ENCODE measurements at places on chromosomes 4 and X.
A peak's percentile ranks its signal among the peaks of the same experiment; 100 is the strongest.

- no peak for DNase-seq
Measured at GRCh38 chr4:94803181-94803580, 45.4 kb downstream of the BMPR1B start.

DNA sequence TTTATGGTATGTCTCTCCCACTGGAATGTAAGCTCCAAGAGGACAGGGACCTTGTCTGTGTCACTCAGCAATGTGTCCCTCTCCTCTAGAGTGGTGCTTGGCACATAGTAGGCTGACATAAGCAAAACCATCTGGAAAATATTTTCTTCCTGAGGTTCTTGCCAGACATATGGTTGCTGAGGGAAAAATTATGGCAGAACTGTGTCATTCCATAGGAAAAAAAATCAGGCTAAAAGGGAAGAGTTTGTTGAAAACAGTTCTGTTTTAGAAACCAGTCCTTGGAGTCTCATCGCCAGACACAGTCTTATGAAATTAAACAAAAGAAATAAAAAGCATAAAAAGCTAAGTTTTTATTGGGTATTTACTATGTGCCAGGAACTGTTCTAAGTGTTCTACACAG lies 60.9 kb downstream of the RTL9 start:
- no peak for DNase-seq

DNA sequence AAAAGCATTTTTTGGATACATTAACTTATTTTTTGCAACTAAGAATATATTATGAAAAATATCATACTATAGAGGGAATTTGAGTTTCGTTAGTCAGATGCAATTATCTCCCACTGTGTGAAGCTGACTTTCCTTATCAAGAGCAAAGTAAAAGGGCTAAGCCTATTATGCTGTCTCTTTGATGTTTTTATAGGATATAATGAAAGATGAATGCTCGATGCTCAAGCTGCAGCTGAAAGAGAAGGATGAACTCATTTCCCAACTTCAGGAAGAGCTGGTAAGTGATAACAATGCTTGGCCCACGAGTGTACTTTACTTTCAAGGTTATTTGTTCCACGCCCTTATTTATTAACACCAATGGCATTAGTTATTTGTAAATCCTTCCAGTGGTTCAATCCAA lies 688.4 kb downstream of the CCSER1 start:
- DNase-seq: no peak

DNA sequence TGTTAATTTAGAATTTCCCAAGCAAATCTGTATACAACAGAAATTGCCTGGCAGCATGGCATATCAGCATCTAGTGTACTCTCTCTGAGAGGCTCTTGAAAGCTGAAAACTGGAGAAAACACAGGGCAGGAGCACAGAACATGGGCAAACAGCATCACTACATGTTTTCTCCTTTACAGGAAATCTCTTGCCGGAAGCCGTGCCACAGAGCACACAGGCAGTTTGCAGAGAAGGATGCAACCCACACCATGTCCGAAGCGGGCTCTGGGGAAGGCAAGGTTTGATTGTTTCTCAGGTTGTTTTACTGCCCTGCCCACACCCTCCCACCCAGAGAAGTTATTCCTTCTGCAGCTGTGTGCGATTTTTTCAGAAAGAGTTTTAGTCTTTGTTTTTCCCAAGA lies 41.1 kb upstream of the FAM9C start:
- peak; percentile 36 for DNase-seq

- no peak for DNase-seq
Measured at GRCh38 chr4:29277381-29277780, 1442.8 kb upstream of the PCDH7 start.

GRCh38 chrX:139506333-139506732 lies 24.2 kb upstream of the F9 start:
- DNase-seq: no peak

DNA sequence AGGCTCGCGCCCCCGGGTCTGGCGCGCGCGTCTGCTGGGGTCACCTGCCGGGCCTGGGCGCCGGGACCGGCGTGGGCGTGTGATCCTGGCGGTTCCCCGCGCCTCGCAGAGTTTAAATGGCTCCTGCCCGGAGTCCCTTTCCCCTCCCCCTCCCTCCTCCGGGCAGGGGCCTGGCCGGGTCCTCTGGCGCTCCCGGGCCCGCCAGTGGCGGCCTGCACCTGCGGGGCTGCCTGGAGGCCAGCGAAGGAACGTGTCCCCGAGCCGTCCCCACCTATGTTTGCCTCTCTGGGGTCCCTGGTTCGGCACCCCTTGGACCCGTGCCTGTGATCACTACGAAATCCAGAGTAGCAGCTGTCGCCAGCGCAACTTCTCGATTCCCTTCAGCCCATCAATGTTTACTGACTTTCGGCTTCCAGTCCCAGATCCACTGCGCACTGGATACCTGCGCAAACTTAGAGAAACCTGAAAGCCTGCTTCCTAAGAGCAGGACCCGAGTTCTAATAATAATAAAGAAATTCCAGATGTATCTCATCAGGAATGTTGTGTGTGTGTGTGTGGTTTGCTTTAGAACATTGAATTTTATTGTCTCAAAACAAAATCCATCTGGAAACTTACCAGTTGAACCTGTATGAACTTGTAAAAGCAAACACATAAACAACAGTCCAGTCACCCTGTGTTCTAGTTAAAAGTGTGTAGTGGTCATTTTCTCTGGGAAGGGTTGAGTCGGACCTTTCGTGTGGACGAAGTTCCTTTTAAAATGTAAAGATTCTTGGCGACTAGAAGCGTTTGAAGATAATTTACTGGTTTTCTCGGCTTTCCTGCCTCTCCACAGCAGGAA lies 788 bp downstream of the SHROOM2 start:
- DNase-seq: no peak

DNA sequence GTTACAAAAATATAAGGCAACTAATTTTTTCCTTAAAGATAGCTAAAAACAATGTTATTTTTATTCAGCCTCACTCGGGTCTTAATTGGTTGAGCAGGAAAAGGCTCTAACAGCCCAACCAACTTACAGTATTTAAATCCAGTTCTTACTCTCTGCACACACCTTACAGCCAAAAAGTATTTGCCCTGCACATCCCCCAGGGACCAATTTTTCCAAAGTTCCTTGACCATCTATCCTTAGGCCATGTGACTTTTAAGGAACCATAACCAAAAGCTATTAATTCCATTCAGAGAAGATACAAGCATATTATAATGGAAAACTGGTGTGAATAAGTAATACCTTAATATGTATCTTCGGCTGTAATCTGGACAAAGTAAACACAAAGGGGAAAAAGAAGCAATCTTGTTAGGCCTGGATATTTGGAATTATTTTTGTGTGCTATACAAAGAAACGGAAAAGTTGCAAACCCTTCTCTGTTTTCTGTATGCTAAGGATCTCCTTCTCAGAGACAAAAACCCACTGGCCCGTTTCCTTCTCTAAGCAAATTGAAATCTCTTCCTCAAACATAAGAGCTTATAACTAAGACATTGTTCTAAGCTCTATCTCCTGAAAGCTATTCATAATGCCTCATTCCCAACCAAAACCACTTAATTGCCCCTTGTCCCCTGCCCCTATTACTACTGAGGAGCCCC lies 1.0 kb upstream of the THAP9 start:
- no peak for DNase-seq

DNA sequence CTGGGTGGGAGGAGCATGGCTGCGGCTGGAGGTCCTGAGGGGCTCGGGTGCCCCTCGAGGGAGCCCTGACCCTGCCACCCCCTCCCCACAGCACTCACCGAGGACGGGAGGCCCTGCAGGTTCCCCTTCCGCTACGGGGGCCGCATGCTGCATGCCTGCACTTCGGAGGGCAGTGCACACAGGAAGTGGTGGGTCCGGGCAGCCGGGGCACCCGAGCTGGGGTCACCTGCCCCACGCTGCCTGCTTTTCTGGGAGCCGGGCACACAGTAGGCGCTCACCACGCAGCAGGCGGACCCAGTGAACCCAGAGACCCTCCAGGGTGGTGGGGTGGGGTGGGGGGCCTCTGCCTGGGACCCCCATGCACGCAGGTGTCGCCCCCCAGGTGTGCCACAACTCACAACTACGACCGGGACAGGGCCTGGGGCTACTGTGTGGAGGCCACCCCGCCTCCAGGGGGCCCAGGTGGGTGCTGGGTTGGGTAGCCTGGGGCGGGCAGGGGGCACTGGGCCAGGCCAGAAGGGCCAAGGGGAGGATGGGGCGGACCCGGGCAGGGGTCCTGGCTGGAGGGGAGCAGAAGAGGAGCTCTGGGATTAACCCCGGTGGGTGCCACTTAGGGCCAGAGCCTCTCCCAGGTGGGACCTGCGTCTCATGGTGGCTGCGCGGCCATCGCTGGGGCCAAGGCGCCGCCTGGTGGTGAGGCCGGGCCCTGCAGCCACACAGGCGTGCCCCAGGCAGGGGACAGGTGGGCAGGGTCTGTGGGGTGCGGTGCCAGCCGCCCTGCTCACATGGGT lies 1.4 kb downstream of the HGFAC start:
- peak; percentile 52 for DNase-seq

DNA sequence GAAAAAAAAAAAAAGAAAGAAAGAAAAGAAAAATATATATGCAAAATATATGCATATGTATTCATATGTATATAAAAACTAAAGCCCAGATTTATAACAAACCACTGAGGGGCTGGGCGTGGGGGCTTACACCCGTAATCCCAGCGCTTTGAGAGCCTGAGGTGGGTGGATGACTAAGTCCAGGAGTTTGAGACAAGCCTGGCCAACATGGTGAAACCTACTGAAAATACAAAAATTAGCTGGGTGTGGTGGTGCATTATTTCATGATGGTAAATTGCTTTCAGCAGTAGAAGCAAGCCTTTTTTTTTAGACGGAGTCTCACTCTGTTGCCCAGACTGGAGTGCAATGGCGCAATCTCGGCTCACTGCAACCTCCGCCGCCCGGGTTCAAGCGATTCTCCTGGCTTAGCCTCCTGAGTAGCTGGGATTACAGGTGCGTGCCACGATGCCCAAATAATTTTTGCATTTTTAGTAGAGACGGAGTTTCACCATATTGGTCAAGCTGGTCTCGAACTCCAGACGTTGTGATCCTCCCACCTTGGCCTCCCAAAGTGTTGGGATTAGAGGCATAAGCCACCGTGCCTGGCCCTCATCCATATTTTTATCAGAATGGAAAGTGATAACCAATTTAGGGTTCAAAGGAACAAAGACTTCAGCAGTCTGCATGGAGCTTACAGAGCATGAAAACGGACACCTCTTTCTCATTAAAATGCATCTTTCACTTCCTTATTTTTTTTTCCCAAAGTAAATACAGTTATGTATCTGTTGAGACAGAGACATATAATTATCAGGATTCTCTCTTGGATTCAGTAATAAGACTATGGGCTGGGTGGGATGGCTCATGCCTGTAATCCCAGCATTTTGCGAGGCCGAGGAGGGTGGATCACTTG lies 27.7 kb upstream of the MOB1B start:
- no peak for DNase-seq

DNA sequence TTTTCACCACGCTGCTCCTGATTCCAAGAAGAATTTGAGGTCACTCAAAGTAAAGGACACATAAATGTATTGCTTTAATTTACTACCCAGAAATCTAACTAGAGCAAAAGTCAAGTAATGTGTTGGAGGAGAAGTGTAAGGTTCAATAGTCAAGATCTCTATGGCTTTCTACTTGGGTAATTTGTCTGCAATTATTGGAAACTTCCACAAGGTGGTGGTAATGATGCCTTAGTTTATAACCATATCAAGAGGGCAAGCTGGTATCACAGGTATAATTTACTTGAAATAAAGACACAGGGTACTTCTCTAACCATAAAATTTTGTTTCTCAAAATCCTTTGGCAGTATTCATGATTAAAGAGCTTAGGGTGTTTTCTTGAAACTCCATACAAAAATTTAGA lies 10.2 kb upstream of the GRIA3 start:
- no peak for DNase-seq

DNA sequence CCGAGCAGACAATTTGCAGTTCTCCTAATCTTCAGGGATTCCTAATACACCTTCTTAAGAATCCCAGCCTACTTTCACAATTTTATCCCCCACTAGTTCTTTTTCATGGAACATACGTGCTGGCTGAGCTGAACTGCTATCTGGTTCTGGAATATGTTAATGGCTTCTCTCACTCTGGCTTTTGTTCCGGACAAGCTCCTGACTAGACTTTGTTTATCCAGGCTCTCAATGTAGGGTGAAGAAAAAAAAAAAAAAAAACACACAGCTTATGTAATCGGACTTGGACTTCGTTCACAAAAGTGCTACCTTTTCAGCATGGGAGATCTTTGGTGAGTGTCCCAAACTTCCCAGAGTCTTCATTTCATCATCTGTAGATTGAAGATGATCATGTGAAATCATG lies 555.4 kb upstream of the CPEB2 start:
- no peak for DNase-seq

- DNase-seq: no peak
Measured at GRCh38 chr4:128715616-128716015, 93.9 kb upstream of the JADE1 start.

GRCh38 chrX:107747596-107748161 lies 27.9 kb downstream of the TSC22D3 start:
- no peak for DNase-seq

GRCh38 chr4:77263247-77263646 lies 106.2 kb downstream of the CCNG2 start:
- no peak for DNase-seq

DNA sequence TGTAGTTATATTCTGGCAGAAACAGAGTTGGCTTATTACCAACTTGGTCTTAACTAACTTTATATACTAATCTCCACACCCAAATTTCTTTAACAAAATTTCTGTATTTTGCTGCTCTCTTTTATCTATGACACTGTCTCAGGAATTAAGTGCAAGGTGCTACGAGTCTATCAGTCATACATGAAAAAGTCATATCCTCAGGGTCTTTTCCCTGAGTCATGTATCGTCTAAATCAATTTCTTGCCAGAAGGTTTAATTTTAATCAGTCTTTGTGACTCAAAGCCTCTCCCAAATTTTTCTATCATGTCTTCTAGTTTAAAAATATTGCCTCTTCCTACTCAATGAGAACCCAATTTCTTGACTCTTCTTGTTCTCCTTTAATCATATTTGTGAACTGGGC lies 1803.6 kb upstream of the PCDH7 start:
- no peak for DNase-seq

GRCh38 chr4:47538111-47538824 lies 53.2 kb downstream of the ATP10D start:
- no peak for DNase-seq

DNA sequence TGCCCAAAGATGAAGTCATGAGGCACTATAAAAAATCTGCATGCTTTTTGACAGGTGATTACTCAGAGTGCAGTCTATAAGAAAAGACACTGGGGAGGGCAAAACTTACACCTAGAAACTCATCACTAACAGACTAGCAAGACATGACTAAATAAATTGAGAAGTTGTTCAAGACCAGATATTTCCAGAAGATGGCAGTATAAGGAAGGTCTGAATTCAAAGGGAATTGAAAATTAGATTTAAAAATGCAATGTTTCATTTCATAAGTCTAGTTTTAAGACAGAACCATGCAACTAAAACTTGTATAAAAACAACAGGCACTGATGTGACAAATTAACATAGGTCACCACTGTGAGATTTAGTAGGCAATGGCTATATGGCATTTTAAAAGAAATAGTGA lies 232.5 kb upstream of the POF1B start:
- no peak for DNase-seq
